Fibroblast of skin of right biceps (primary cell): ENCODE measurements at places on chromosomes 5 and 9.
A peak's percentile ranks its signal among the peaks of the same experiment; 100 is the strongest.

- no peak for DNase-seq
Observed at GRCh38 chr5:140118302-140118936, 4.5 kb downstream of the PURA start.

DNA sequence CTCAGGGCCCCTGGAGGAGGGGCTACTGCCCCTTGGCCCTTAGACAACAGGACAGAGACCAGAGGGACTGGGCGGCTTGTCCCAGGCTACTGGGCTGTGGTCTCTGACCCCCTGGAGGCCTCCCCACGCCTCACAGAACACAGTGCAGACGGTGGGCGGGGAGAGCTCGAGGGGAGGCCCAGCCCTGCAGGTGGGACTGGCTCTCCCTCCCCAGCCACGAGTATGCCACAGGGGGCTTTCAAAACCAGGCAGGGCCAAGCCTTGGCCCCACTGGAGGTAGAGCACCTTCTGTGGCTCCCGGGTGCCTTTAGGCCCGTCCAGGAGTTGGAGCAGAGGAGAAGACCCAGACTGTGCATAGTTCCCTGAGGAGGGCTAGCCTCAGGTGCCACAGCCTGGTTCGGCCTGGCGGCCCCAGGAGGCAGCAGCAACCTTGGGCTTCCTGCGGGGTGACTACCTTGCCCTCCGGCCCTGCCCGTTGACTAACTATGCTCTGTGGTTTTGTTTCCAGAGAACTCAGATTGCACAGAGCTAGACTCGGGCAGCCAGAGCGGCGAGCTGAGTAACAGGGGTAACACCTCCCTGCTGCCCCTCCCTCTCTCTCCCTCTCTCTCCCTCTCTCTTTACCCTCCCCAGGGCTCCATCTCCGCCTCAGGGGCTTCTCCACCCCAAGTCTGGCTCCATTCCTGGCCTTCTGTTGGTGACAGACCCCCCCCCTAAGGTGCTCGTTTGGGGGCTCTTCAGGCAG, 15.5 kb downstream of the CARD19 start:
- no peak for DNase-seq

GRCh38 chr5:16585041-16585667, 31.6 kb downstream of the RETREG1 start:
- no peak for DNase-seq

DNA sequence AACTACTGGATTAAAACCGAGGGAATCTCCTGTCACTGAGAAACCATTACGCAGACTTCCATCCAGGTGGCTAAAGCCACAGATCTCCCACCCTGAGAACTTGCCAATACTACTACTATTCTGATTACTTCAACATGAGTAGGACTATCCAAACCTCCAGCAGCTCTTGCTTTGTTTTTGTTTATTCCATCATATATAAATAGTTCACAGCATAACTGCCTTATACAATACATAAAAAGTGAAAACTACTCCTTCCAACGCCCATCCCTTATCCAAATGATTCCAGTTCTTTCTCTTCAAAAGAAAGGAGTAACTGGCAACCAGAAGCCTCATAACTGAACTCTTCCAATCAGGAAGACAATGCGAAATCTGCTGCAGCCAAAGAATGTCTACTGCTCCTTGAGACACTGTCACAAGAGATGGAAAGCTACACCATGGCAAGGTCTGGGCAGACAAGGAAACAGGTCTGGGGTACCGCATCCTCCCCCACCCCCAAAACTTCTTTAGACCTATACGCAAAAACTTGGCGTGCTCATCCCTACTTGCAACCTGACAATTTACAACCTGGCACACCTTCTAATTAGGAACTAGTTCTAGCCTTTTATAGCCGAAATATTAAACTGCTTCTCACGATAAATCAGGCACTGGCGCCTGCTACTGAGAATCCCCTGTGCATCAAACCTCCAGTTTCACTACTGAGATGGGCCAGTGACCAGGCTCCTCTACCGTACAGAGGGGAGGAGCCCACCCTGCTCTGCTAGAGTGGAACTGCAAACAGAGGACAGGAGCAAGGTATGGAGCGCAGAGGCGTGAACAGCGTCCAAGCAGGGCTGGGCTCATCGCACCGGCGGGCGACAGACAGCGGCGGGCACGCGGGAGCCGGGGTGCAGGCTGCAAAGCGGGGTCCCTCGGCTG, 986 bp downstream of the PLPP1 start:
- DNase-seq = peak; percentile 53
